Gastroesophageal sphincter (tissue), 4 donors: ENCODE measurements at places on chromosomes 1 and 21.
A peak's percentile ranks its signal among the peaks of the same experiment; 100 is the strongest.

DNA sequence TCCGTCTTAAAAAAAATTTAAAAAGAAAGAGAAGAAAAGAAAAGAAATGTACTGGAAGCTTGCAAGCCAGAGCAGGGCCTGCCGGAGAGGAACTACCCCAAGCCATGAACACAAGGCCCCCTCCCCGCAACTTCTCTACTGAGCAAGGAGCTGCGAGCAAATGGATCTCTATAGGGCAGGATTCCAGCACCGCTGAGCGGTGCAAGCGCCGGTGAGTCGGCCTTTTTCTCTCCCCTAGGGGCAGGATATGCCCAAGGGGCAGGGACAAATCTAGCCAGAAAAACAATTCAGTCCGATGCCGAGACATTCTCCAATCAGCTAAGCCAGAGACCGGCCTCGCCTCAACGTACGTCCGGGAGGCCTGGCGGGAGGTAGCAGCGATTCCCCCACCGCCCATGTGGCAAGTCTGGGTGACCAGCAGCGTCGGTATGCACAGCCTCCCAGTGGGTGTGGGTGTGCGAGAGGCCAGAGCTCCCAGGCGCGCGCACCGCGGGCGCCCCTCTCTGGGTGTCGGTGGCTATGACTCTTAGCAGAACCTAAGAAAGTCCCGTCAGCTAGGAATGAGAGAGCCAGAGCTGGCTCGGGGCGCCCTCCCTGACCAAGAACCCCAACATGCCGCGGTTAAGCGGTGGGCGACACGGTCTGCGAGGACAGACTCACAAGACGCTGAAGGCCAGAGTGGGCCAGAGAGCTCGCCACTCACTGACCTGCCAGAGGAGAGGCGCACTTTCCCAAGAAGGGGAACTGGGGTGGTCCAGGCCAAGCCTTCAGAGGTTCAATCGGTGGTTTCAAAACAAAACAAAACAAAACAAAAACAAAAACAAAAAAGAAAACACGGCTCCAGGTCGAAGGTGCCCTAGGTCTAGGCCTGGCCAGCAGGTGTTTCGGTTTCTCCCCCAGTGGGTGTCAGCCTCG, 1.9 kb downstream of the CSMD2 start:
- peak; percentile 78 for ATAC-seq

GRCh38 chr1:83791821-83792437, 207.0 kb downstream of the TTLL7 start:
- ATAC-seq = no peak

DNA sequence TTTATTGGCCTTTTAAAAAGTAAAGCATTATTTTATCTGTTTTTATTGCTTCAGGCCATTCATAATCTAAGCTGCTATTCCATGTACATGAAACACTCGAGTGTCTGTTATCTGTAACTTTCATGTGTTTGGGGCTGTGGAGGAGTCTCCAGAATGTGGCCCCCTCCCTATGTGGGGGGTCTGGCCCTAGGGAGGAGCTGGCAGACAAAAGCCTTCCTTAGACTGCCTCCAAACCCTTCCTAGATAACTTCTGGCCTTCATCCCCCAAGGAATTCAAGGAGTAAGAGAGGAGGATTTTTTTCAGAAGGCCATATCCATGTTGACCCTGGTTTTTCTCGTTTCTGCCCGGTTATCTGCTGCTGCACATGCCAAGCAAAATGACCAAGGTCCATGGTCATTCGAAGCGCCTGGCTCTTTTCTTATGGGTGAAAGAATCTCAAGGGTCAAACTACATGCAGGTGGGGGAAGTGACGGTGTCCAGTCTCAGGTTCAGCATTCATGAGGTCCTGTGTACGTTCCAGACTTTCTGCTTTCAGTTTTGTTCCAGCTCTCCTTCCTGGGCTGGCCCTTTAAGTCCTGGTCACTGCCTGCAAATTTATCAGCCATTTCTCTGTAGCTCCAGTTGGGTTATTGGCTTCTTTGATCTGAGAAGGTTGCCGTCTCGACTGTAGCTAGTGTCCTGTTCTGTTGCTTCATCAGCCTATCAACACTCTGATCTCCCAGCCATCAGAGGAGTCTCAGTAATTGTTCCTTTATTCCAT, 8.3 kb downstream of the TENT5C start:
- ATAC-seq = no peak

- no peak for ATAC-seq
Measured at GRCh38 chr1:35644204-35644603, 2.9 kb upstream of the PSMB2 start.

DNA sequence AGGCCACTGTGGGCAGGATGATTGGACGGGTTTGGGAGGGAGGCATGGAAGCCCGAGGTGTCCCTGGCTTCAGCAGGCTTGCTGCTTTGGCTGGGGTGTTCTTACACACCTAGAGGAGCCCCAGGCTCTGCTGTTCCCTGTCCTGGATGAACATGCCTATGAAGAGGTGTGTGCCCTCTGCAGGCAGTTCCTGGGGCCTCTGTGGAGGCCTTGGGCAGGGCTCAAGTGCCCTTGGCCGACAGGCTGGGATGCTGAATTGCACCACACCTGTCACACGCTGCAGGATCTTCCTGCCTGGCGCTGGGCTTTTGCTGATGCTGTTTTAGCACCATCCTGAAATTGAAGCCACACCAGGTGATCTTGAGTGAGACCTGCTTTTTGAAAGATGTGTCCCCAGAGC, 415.0 kb upstream of the VAMP3 start:
- no peak for ATAC-seq

DNA sequence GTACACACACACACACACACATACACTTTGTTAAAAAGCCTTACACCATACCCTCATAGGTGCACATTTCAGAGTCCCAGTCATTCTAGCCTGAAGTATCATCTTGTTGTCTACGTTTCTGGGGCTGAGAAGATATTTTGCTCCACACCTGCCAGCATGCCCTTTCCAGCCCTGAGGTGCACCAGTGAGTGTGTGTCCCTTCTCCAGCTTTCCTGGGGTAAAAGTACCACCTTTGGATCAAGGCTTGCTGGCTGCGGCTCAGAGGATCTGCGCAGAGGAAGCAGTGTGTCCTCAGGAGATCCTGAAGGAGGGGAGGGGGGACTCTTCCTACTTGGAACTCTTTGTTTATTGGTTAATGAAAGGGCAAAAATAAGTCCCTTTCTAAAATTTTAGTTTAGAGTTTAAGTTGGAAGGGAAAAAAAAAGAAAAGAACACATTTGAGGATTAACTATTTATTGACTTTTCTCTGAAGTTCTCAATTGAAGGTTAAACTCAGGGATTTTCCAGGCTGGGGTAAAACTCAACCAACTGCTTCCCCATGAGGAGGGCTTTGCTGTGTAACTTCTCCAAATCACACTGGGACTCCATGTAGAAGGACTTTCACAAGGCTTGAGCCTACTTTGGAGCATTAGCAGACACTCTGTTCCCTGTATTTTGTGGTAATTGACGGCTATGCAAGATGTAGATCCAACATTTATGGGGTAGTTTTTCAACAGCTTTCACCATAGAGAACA, 200.3 kb upstream of the SGIP1 start:
- no peak for ATAC-seq

GRCh38 chr1:160607672-160608032, 28.4 kb upstream of the CD84 start:
- ATAC-seq = no peak

DNA sequence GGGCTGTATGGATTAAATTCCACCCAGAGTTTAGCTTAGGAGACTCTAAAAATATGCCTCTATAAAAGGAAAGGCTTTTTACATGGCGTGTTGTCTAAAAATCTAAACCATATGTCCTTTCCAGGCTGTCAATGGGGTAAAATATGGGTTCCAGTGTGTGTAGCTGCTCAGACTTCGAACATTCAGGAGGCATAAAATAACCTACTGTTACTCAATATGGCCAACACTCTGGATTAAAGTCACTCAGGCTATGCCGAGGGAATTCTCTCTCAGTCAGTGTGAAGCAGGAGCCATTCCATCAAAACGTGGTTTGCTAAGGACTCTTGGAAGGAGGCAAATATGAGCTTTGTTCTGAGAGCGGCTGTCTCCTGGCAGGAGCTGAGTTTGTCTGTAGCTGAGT, 135.3 kb downstream of the RUNX1 start:
- ATAC-seq = no peak

- ATAC-seq = peak; percentile 34
Measured at GRCh38 chr1:150973836-150974579, 627 bp downstream of the CERS2 start.

GRCh38 chr1:207672522-207673130, 27.7 kb downstream of the CR1L start:
- no peak for ATAC-seq

DNA sequence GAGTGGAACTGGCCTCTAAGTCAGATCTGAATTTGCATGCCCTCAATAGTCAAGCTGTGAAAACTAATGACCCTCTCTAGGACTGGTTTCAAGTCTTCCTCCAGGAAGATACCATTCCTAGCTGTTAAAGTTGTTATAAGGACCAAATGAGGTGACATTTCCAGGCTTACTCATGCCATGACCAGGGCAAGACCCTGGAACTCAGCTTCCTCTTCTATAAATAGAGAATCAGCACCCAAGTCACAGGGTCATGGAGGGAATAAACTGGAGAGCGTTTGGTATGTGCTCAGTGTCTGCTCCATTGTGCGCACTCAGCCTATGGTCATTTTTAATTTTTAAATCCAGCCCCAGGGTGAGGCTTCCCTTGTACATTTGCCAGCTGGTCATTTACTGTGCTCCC, 2.5 kb downstream of the S100A9 start:
- no peak for ATAC-seq

DNA sequence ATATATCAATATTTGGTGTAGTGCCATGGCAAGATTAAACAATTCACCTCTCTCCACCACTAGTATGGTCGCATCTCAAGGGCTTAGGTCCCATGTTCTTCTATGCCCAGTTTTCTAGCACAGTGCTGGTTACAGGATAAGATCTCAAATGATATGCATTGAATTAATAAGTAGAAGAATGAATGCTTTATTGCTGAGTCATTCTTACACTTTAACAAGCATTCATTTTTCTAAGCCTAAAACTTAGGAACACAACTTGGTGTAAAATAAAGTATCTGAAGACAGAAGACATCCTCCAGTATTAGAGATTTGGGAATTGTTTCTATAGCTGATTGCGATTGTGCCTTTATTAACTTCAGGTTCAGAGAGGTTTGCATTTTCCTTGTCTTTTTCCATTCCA, 85.8 kb downstream of the TBX15 start:
- ATAC-seq = no peak

DNA sequence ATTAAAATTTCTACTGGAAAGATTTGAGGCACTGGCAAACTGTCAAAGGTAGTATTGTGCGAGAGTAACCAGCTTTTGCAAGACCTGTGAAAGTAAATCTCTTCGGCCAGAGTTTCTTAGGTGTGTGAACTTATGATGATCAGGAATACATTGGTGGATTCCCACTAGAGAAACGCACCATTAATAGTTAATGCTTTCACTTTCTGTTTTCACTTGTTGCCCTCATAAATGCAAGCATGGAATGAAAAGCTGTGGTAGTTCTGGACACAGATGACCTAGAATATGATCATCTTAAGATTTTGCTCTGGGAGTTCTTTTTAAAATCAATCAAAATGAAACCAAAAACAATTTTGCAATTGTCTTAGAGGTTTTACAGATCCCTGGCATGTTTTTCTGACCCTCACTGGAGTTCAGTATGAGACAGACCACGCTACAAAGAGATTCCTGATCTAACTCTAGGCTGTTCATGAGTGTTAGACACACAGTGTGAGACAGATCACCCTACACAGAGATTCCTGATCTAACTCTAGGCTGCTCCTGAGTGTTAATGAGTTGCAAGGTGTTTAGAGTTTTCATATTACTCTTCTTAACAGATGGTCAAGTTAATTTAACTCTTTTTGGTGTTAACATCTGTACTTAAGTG, 98.8 kb downstream of the SDCCAG8 start:
- no peak for ATAC-seq

- ATAC-seq = no peak
Measured at GRCh38 chr1:247324923-247325322, 6.7 kb downstream of the ZNF496 start.

GRCh38 chr21:45332415-45332814, 44.7 kb upstream of the POFUT2 start:
- ATAC-seq = no peak

GRCh38 chr1:68255301-68255700, 23.0 kb upstream of the WLS start:
- ATAC-seq = no peak

DNA sequence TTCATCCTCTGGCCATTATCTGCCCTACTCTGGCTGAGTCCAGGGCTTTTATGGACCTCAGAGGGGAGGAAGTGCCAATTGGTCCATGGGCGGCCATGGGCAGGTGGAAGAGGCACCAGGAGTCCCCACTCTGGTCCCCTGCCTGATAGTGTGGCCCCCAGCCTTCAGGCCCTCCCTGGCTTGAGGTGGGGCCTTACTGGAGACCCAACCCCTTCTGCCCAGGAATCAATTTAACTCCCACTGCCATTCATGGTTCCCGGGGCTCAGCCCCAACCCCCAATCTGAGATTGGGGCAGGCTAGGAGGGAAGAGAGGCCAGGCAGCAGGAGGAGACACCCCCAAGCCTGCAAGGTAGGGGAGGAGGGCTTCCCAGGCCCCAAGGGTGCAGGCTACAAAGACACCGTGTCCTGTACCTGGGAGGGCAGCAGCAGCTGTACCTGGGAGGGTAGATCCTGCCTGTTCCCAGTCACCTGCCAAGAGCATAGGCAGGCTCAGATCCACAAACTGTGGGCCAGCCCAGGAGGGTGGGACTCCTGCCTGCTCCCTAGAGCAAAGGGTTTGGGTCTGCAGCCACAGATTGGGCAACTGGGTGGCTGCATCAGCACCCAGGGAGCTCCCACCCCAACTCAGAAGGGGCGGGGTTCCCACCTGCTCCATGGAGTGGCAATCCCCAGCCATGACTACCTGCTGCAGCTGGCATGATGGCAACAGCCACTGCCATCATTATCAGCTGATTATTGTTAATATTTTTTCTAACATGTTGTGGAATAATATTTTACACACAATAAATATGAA, 1044.1 kb upstream of the B3GALT2 start:
- ATAC-seq = no peak

- ATAC-seq = no peak
Measured at GRCh38 chr1:189596197-189596596, 881.5 kb downstream of the BRINP3 start.

- no peak for ATAC-seq
Measured at GRCh38 chr1:57791497-57791896, 367.6 kb upstream of the DAB1 start.

DNA sequence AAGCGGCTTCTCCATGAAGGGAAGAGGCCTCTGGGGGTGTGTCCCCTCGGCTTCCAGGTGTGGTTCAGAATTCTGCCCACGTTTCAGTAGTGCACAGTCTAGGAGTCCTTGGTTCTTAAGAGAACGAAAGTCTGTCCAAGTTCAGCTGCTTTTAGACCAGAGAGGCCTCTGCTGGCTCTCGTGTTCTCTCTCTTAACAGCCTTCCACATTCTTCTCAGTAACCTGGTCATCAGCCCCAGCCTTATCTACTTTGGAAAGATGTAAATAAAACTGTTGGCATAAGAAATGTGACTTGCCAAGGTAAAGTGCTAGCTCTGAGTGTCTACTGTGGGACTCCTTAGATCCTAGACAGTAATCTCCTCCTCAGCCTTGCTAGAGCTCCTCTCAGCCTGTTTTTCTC, 15.3 kb upstream of the STUM start:
- ATAC-seq = no peak

- ATAC-seq = no peak
Measured at GRCh38 chr1:23215751-23216449, 1.4 kb downstream of the HTR1D start.

GRCh38 chr1:67317803-67318202, 10.1 kb downstream of the IL12RB2 start:
- ATAC-seq = no peak
